ENCODE measurements at places on chromosomes 13 and 19. TPM values are rescaled to one million over a fixed set of nuclear protein-coding genes. Genes with fewer than 3 reads are reported as not detected.

AKT2 gene
- total RNA-seq = 121 TPM

JAK3 gene
- 1.6 TPM for total RNA-seq

DNA sequence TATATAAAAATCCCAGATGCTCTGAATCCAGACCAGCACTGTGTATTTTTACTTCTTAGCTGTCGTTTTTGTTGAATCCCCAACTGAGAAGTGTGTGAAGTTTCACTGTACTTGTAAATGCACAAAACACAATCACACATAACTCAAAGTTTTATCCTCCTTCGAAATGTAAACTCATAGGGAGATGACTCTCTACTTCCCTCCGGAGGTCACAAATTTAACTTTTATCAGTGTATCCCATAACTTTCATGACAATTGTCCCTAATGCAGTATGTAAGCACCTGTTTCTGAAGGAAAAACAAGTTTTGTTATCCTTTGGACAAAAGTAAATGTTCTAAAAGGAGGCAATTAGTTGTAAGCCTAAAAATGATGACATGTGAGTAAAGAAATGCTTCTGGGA is 665.0 kb upstream of the SLITRK6 start:
- H3K27ac ChIP-seq = no peak overlapping the region
- H3K36me3 ChIP-seq = no peaks in the 10 kb centered on the region
- no peaks in the 10 kb centered on the region for H3K4me1 ChIP-seq
- H3K27me3 ChIP-seq = no peaks in the 10 kb centered on the region
- H3K4me3 ChIP-seq = no peak overlapping the region

- no peaks in the 10 kb centered on the region for H3K4me1 ChIP-seq
- H3K4me3 ChIP-seq = no peak overlapping the region
- DNase-seq = no peak
Observed at GRCh38 chr13:89584058-89584620, 1763.3 kb upstream of the MIR17HG start.

DNA sequence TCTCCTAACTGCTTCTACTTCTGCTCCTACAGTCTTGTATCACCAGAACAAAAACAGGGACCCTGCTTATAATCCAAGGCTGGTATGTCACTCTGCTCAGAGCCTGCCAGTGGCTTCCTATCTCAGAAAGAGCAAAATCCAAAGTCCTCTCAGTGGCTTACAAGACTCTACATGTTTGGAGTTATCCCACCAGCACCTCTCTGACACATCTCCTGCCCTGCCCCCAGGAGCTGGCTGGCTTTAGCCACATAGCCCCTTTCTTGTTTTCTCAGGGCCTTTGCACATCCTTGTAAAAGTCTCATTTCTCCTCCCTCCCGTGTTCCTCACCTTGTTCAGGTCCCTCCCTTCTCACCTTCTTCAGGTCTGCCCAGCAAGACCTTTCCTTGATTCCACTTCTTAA is 2.2 kb upstream of the KCTD12 start:
- H3K4me3 ChIP-seq = no peak overlapping the region
- H3K27me3 ChIP-seq = peaks cover 11% of the 10 kb centered on the region
- no peak overlapping the region for H3K27ac ChIP-seq
- DNase-seq = no peak
- H3K36me3 ChIP-seq = no peaks in the 10 kb centered on the region
- peaks cover 8% of the 10 kb centered on the region for H3K4me1 ChIP-seq

PABPC3 gene
- total RNA-seq = not detected

DNA sequence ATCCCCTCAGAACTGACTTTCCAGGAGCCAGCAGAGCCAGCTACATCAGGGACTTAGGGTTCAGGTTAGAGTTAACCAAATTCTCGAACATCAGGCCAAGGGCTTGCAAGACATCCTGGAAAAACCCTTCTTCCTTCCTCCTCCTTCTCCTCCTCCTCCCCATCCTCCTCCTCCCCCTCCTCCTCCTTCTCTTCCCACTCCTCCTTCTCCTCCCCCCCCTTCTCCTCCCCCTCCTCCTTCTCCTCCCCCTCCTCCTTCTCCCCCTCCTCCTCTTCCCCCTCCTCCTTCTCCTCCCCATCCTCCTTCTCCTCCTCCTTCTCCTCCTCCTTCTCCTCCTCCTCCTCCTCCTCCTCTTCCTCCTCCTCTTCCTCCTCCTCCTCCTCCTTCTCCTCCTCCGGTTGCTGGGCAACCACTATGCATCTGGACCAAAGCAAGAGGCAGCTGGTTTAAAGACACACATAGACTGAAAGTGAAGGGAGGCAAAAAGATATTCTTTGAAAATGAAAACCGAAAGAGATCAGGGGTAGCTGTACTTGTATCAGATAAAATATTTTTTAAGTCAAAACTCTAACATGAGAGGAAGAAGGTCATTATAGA is 5.9 kb upstream of the CCL25 start:
- H3K36me3 ChIP-seq = no peaks in the 10 kb centered on the region
- no peak overlapping the region for H3K4me3 ChIP-seq
- peaks cover 16% of the 10 kb centered on the region for H3K27me3 ChIP-seq
- H3K27ac ChIP-seq = no peak overlapping the region

- no peak overlapping the region for H3K27ac ChIP-seq
- H3K36me3 ChIP-seq = no peaks in the 10 kb centered on the region
- no peak overlapping the region for H3K4me3 ChIP-seq
- no peaks in the 10 kb centered on the region for H3K27me3 ChIP-seq
- H3K4me1 ChIP-seq = no peaks in the 10 kb centered on the region
Observed at GRCh38 chr13:49343255-49343654, 95.5 kb downstream of the CDADC1 start.

DNA sequence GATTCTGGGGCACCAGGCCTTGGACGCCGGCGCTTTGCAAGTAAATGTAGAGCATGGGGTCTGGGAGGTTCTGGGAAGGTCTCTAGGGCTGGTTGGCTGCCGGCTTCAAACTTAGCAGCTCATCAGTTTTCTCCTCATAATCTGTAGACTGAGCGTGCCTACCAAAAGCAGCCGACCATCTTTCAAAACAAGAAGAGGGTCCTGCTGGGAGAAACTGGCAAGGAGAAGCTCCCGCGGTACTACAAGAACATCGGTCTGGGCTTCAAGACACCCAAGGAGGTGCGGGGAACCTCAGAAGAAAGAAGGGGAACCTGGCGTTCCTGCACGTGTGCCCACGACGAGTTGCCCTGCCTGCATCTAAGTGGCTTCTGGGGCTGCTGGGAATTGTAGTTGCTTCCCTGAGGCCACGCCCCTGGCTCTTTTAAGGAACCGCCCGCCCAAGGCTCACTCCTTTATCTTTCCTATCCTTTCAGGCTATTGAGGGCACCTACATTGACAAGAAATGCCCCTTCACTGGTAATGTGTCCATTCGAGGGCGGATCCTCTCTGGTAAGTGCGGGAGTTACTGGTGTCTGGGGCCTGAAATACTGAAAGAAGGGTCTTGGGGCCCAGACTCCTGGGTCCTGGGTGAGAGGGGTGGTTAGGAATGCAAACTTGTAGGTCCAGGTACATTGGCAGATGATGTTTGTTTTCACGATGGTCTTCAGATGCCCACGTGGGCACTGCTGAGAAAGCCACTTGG is 984 bp downstream of the RPS11 start:
- peak; percentile 32 for DNase-seq
- H3K27ac ChIP-seq = peak overlapping the region; percentile 97
- H3K36me3 ChIP-seq = peaks cover 44% of the 10 kb centered on the region
- H3K4me1 ChIP-seq = peaks cover 57% of the 10 kb centered on the region
- no peaks in the 10 kb centered on the region for H3K27me3 ChIP-seq

DNA sequence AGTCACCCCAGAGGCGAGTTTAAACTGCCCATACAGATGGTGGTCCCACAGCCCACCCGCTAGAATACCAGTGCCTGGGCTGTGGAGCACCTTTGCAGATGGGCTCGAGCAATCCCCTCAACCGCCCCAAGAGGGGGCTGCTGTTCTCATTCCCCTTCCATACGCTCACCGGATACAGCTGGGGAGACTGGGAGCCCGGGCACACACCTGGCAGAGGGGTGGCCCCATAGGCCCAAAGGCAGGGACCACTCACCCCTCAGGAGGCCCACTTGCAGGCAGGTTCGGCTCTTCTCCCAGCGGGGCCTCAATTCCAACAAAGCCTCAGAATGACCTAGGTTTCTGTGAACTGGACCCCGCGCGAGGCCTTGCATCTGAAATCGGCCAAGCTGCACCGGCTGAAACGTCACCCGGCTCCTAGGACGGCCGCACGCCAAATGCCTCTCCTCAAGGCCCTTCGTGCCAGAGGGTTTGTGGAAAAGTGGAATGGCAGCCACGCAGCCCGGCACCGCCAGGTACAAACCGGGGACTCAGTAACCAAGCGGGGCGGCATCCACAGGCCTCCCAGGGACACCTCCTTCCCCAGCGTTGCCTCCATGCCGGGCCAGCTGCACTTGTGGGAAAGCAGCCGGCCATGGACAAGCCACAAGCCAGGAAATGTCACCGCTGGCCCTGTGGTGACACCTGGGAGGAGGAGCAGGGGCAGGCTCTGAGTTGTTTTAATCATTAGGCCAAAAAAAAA is 18.7 kb downstream of the MLLT1 start:
- no peak for DNase-seq
- no peaks in the 10 kb centered on the region for H3K4me1 ChIP-seq
- H3K36me3 ChIP-seq = peaks cover 84% of the 10 kb centered on the region
- no peak overlapping the region for H3K27ac ChIP-seq

GRCh38 chr13:35702316-35702715 is 225.8 kb upstream of the MAB21L1 start:
- no peak overlapping the region for H3K4me3 ChIP-seq
- DNase-seq = no peak
- H3K36me3 ChIP-seq = no peaks in the 10 kb centered on the region
- no peak overlapping the region for H3K27ac ChIP-seq
- H3K27me3 ChIP-seq = no peaks in the 10 kb centered on the region
- H3K4me1 ChIP-seq = no peaks in the 10 kb centered on the region

KLK2 gene
- not detected for total RNA-seq

GRCh38 chr13:99998261-99998660 is 16.7 kb downstream of the ZIC2 start:
- H3K4me1 ChIP-seq = no peaks in the 10 kb centered on the region
- peaks cover 100% of the 10 kb centered on the region for H3K27me3 ChIP-seq
- H3K27ac ChIP-seq = no peak overlapping the region
- no peaks in the 10 kb centered on the region for H3K36me3 ChIP-seq

GPR108 gene
- total RNA-seq = 20.8 TPM

HCN2 gene
- total RNA-seq = 8.3 TPM

- no peak overlapping the region for H3K4me3 ChIP-seq
- H3K27ac ChIP-seq = peak overlapping the region; percentile 49
- peaks cover 13% of the 10 kb centered on the region for H3K4me1 ChIP-seq
- no peak for DNase-seq
- no peaks in the 10 kb centered on the region for H3K36me3 ChIP-seq
Observed at GRCh38 chr19:17489392-17490030, 19.2 kb downstream of the SLC27A1 start.

- H3K27ac ChIP-seq = peak overlapping the region; percentile 77
- H3K36me3 ChIP-seq = no peaks in the 10 kb centered on the region
- peaks cover 81% of the 10 kb centered on the region for H3K4me1 ChIP-seq
- H3K27me3 ChIP-seq = no peaks in the 10 kb centered on the region
- no peak for DNase-seq
Observed at GRCh38 chr13:97250560-97250959, 28.4 kb downstream of the MBNL2 start.

VWA8 gene
- total RNA-seq = 61.5 TPM

DLEU7 gene
- total RNA-seq = not detected

DNA sequence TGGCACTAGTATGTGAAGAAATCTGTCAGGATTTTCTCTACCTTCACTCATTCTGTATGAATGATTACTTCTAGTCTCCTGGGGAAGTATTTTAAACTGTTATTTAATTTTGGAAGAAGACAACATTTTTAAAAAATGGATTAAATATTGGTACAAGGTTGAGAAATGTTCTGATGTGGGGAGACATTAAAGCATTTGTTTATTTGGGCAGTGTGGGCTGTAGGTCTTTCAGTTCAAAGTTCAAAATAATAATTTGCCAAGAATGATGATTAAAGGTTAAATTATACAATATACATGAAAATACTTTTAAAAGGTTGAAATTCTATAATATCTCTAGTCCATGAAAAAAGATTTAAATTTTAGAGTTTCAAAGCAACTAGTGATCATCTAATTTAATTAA is 194.7 kb downstream of the NHLRC3 start:
- no peak for DNase-seq
- no peaks in the 10 kb centered on the region for H3K4me1 ChIP-seq

DNA sequence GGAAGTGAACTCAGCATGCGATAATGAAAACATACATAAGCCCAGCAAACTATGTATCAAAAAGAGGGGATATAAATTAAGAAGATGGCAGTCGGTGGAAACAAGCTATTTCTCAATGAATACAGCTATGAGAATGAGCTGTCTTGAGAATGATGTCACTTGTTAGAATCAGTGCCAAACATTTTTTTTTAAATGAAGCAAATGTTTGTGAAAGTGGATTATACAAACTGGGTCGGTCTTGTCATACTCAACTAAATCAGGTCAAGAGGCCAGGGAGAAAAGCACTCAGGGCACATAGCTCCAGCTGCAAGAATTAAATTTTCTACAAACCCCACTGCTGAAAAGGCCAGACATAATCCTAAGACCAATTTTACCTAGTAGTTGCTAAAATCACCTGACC is 1048.4 kb downstream of the SLITRK1 start:
- no peak overlapping the region for H3K27ac ChIP-seq
- no peak for DNase-seq
- no peaks in the 10 kb centered on the region for H3K27me3 ChIP-seq
- H3K4me3 ChIP-seq = no peak overlapping the region
- H3K36me3 ChIP-seq = no peaks in the 10 kb centered on the region
- H3K4me1 ChIP-seq = no peaks in the 10 kb centered on the region

ZFP28 gene
- total RNA-seq = 5.2 TPM

GRCh38 chr19:11759805-11760204 is 7.0 kb upstream of the ZNF441 start:
- H3K4me1 ChIP-seq = no peaks in the 10 kb centered on the region
- no peaks in the 10 kb centered on the region for H3K27me3 ChIP-seq

FGF9 gene
- 4.5 TPM for total RNA-seq

All from heart right ventricle (tissue), 16 donors.